Peyer's patch (tissue), 4 donors: ENCODE measurements at places on chromosomes 16 and 17. TPM values are rescaled to one million over a fixed set of nuclear protein-coding genes. Genes with fewer than 3 reads are reported as not detected.

SHBG gene
- total RNA-seq, result 38.0 TPM

KRT32 gene
- not detected for total RNA-seq

KRTAP9-8 gene
- total RNA-seq, result not detected

KRTAP4-9 gene
- total RNA-seq, result not detected

KRTAP4-2 gene
- total RNA-seq, result not detected

SEZ6L2 gene
- 1.7 TPM for total RNA-seq

GID4 gene
- total RNA-seq, result 12.3 TPM

PYY gene
- total RNA-seq, result 7.5 TPM

SGCA gene
- 3.5 TPM for total RNA-seq

ZNF263 gene
- total RNA-seq, result 34.0 TPM

SLC12A3 gene
- total RNA-seq, result not detected

PCGF2 gene
- total RNA-seq, result 9.6 TPM

PYDC1 gene
- not detected for total RNA-seq

- DNase-seq, result no peak
Measured at GRCh38 chr17:13594762-13595598, 6.7 kb downstream of the HS3ST3A1 start.

DNA sequence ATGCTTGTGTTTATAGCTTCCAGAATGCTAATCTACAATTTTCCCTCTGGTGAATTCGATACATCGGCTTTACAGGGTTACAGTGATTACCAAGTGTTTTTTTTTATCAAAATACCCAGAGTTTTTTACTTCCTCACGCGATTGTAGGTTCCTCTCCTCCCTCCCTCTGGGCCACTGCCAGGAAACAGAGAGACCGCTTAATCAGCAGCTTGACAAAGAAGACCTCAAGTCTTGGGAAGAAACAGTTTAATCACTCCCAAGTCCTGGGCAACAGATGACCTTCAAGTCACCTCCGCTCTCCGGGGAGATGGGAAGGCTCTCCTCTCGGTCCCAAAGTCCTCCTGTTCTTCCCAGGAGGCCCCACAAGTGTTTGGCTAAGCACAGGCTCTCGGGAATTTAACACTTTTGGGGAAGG is 23.5 kb downstream of the SMTNL2 start:
- DNase-seq, result no peak

- DNase-seq, result no peak
Measured at GRCh38 chr17:297758-298157, 54.8 kb downstream of the RPH3AL start.

- DNase-seq, result no peak
Measured at GRCh38 chr17:66945147-66945835, 19.2 kb upstream of the CACNG4 start.

- no peak for DNase-seq
Measured at GRCh38 chr16:17225541-17225940, 245.2 kb downstream of the XYLT1 start.

DNA sequence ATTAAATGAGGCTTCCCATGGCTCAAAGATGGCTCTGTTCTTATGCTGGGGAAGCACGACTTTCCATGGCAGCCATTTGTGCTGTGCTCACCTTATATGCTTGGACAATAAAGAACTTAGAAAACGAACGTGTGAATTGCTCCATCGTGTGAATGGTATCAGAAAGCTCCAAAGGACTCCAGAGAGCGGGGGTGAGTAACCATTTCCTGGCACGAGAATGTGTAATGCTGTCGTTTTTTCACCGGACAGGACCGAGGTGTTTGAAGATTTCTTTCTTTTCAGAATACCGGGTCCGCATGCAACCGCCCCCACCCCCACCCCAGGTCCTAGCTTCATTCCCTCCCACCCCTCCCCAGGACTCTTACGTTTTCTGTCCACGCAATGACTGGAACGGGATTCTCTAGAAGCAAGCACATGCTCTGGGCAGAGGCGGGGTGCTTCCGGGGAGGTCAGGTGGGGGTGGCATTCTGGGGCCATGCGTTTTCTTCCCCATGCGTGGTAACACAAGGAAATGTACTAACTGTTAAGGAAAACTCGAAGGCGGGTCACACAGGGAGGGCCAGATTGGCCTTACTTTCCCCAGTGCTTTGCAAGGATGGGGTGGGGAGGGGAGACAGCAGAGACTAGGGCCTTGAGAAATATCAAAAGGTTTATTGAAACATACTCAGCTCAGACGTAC is 26.2 kb downstream of the GPRC5B start:
- no peak for DNase-seq

GRCh38 chr16:89089120-89089519 is 4.5 kb upstream of the ACSF3 start:
- no peak for DNase-seq

DNA sequence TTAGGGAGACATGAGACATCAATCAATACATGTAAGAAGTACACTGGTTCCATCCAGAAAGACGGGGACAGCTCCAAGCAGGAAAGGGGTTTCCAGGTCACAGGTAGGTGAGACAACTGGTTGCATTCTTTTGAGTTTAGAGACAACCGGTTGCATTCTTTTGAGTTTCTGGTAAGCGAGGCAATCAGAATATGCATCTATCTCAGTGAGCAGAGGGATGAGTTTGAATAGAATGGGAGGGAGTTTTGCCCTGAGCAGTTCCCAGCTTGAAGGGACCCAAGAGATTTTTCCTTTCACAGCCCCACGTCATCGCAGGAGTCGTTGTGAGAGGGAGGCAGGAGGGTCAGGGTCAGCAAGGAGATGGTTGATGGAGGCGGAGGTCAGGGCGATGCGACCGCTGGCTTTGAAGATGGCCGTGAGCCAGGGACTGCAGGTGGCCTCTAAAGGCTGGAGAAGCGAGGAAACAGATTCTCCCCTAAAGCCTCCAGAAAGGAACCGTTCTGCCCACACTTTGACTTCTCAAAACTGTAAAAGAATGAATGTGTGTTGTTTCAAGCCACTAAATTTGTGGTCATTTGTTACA is 36.5 kb downstream of the IRF8 start:
- DNase-seq, result no peak

GRCh38 chr17:67679225-67679624 is 38.5 kb upstream of the NOL11 start:
- DNase-seq, result no peak

DNA sequence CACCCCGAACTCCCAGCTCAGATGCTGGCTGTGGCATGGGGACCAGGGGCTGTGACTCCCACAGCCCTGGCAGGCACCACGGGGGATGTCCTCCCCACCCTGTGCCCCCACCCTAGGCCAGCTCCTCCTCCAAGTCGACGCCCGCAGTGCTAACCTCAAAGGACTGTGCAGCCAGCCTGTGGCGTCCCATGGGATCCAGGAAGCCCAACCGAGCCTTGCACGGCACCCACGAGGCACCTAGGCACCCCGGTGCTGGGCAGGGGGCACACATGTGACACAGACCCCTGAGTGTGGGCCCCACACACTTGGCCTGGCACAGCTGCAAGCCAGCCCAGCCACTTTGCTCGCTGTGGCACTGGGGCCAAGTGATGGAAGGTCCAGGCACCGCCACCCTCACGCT is 3.9 kb downstream of the GCGR start:
- DNase-seq, result no peak

GRCh38 chr16:77971306-77972061 is 50.9 kb upstream of the CLEC3A start:
- peak; percentile 66 for DNase-seq

DNA sequence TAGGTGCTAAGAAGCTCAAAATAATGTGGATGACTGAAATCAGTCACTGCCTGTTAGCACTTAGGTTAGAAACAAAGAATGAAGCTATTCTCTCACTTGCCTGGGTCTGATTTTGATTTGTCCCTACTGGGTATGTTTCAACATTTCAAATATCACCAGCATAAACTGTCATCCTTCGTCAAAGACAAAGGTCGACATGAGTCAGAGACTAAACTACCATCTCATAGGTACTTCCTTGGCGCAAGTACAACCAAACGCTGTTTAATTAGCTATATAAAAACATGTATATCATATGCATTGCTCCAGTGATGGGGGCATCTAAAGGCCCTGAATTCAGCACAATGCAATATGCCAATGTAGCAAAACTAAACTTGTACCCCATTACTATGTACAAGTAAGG is 4.0 kb downstream of the AKTIP start:
- no peak for DNase-seq

DNA sequence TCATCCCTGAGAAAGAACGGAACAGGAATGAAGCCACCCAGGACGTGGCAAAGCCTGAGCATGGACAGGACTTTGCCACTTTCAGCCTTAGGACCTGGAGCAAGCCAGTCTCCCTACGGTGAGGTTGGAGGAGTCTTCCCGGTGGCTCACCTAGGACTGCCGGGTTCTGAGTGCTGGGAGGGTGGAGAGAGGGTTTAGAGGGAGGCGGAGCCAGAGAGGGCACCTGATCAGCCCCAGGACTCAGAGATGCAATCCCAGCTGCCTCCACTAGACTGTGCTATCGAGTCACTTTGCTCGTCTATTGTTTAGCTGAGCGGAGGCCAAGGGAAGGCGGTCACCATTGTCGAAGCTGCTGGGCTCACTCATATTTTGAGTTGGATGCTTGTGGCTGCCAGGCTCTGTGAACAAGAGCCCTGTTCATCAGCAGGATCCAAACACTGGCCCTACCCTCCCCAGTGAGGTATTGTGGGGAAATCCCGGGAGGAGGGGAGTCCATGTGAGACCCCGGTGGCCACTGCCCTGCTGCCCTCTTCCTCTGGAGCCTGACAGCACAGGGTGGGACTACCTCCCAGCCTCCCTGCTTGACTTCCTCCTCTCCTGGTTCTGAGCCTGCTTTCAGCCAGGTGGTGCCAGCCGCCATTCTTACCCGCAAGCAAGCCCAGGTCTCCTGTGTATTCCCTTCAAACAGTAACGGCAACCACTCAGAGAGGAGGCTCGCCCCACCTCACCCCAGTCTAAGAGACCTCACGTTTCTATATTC is 7.0 kb downstream of the KRT14 start:
- DNase-seq, result peak; percentile 21

DNA sequence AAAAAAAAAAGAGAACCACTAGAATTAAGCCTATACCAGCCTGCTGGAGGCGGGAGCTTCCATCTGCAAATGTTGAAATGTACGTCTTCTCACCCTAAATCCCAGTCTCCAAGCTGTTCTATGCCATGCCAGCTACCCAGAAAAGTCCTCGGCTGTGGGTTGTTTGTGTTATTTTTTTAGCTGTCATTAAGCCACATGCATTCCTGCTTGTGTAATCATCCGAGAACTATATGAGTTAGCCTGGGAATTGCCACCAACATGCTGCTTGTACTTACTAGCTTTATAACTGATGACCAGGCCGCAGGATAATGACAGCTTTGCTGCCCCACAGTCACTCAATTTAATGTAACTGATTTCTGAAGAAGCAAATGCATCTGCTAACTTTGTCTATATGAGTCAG is 313.9 kb upstream of the SALL1 start:
- DNase-seq, result no peak

- DNase-seq, result peak; percentile 61
Measured at GRCh38 chr16:67279296-67280089, at the start of gene PLEKHG4. Gene PLEKHG4 (plus strand): TSS chr16:67279532. CDS start chr16:67280045, 513 bp downstream.

- no peak for DNase-seq
Measured at GRCh38 chr16:86261379-86261778, 248.9 kb upstream of the FOXF1 start.

DNA sequence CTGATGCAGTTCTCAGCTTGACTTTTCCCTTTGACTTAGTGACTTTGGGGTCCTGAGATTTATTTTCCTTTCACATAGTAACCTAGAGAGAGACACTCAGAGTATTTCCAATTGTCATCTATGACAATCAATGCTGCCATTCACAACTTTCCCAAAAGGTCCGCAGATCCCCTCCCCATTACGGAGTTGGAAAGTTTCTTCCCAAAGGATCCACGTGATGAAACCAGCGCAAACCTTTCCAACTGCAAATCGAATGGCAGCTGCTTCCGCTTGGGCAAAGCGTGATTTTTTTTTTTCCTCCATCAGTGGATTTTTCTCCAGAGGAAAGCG is 538 bp upstream of the FCSK start:
- DNase-seq, result no peak

- no peak for DNase-seq
Measured at GRCh38 chr17:80036715-80037477, 454 bp downstream of the CCDC40 start.

DNA sequence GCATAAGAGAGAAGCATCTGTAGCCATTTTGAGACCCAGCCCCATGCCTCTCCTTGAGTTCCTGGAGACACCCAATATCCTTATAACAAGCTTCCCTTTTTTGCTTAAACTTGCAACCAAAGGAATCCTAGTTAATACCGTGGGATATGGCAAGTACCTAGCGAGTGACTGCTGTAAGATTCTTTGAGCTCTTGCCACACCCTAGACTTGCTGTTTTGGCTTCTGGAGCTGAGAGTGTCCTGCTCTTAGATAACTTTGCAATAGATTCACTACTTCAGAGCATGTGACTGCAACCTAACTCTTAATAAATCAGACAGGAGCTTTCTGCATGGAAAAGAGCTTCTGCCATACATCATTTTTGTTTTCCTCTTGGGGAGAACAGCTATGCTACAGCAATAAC is 58.3 kb downstream of the AKAP1 start:
- DNase-seq, result no peak

- DNase-seq, result no peak
Measured at GRCh38 chr16:12000032-12000431, 23.5 kb downstream of the SNX29 start.

GRCh38 chr16:51535591-51535990 is 384.5 kb upstream of the SALL1 start:
- no peak for DNase-seq

GRCh38 chr16:67881621-67882161 is 3.0 kb upstream of the NRN1L start:
- DNase-seq, result no peak

- no peak for DNase-seq
Measured at GRCh38 chr16:29744541-29745101, 1.2 kb downstream of the C16orf54 start.

GRCh38 chr17:60896996-60897395 is 219.3 kb downstream of the BCAS3 start:
- DNase-seq, result no peak

GRCh38 chr17:79072544-79072943 is 2.1 kb upstream of the ENGASE start:
- no peak for DNase-seq
